B cell (primary cell): ENCODE measurements at places on chromosomes 6 and 20.

DNA sequence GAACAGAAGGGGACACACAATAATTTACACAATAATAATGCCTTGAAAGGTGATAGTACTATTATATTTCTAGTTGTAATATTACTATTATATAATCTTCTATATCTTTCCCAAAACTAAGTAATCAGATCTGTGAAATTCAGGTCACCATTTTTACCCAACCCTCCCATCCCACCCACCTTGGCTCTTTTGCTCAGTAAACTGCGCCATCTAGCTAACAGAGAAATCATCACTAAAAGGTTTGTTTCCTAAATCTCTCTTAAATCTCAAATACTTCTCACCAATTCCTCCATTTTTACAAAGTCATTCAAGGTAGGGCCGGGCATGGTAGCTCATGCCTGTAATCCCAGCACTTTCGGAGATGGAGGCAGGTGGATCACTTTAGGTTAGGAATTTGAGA lies 83.4 kb downstream of the CDK19 start:
- DNase-seq, result no peak

- DNase-seq, result no peak
These were observed 2.5 kb downstream of the PHACTR1 start for GRCh38 chr6:12719017-12719416.

- peak; percentile 74 for DNase-seq
These were observed 1.8 kb upstream of the KCNQ5 start for GRCh38 chr6:72619883-72620696.

DNA sequence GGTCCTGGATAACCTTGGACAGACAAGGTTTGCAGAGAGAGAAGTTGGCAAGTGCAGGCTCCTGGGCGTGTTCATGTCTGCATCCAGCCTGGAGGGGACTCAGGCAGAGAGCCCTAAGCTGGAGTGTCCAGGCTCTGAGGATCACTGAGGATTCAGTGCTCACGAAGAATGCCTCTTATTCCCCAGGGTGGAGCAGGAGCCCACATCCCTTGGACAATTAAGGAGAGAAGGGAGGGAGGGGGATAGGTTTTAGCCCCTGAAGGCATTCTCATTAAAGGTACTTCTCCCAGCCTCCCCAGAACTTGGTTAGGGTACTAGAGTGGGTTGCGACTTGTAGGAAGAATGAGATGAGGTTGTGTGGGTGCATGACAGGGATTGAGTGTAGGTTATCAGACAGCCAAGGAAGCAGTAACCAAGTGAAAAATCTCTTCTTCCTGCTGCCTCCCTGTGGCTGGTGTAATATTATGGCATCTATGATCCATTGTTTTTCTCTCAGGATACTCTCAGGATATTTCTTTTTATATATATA lies 680 bp downstream of the HLA-DPB1 start:
- DNase-seq, result no peak

DNA sequence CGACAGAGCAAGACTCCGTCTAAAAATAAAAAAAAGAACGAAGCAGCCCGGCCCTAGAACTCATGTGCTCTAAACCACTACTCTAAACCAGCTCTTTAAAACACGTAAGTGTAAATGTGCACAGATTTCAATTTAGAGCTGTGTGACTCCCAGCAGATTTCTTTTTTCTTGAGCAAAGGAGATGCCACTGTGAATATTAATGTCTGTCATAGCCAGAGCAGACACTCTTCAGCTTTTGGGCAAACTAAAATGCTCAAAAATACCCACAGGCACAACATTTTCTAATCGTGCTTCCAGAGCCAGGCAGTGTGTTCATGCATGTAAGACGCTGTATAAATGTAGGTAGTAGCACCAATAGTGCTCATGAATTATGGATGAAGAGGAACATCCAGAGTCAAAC lies 218.9 kb upstream of the PLCB4 start:
- DNase-seq, result no peak

DNA sequence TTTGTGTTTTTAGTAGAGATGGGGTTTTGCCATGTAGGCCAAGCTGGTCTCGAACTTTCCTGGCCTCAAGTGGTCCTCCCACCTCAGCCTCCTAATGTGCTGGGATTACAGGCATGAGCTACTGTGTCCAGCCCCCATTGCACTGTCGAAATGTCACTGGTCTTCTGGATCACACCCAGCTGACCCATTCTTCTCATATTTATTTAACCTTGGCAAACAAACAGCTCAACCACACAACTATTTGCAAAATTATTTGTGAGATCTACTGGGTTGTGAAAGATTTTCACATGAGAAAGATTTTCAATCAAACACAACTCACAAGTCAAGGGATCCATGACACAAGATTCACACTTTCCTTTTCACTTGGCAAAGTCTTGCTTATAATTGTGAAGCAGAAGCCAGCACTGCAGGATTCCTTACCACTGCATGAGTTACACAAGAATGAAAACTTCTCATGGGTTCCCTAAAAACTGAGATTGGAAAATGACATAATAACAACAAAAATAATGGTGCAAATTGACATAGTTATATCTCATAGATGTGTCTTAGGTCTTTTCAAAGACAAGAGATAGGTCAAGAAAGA lies 2.0 kb upstream of the CST9L start:
- DNase-seq, result no peak

GRCh38 chr6:163123098-163123497 lies 291.4 kb upstream of the QKI start:
- DNase-seq, result no peak

DNA sequence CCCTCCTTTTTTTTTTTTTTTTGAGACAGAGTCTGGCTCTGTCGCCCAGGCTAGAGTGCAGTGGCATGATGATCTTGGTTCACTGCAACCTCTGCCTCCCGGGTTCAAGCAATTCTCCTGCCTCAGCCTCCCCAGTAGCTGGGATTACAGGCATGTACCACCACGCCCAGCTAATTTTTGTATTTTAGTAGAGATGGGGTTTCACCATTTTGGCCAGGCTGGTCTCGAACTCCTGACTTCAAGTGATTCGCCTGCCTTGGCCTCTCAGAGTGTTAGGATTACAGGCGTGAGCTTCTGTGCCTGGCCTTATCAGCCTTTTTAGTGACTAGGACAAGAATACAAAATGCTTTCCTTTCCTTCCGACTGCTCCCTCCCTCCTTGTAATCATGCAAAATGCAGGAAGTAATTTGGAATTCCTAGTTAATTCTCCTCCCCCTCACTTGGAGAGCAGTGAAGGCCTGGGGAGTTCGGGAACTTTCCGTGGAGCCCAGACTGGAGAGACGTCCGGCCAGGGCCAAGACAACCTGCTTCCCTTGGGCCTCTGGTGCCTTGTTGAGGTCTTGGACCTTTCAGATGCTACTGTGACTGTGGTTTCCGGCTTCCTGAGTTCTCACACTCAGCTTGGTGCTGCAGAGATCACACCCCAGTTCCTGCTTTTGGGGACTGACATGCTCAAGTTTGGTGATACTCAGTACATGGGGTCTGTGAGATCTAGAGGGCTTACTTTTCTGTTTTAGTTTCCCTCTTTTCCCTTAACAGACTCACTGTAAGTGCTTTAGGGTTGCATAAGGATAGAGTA lies 3.9 kb upstream of the PHF20 start:
- DNase-seq, result peak; percentile 87

GRCh38 chr6:134830194-134830593 lies 119.7 kb downstream of the ALDH8A1 start:
- no peak for DNase-seq

DNA sequence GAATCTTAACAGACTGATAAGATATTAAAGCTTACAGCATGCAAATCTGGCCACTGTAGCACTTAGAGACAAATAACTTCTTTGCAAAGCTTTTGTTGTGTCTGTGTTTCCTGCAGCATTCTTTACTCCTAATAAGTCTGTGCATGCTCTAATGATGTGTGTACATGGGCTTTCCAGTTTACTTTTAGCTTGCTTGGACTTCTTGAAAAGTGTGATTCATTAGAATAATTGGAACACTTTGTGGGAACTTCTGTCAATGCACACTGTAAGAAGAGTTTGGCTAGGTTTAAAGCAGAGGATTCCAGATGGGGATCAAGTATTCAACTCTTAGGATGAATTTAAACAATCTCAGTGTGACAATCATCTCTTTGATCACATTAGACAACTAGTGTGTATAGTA lies 22.1 kb upstream of the TINAG start:
- DNase-seq, result no peak

GRCh38 chr6:160420969-160421556 lies 72.9 kb downstream of the SLC22A3 start:
- no peak for DNase-seq

DNA sequence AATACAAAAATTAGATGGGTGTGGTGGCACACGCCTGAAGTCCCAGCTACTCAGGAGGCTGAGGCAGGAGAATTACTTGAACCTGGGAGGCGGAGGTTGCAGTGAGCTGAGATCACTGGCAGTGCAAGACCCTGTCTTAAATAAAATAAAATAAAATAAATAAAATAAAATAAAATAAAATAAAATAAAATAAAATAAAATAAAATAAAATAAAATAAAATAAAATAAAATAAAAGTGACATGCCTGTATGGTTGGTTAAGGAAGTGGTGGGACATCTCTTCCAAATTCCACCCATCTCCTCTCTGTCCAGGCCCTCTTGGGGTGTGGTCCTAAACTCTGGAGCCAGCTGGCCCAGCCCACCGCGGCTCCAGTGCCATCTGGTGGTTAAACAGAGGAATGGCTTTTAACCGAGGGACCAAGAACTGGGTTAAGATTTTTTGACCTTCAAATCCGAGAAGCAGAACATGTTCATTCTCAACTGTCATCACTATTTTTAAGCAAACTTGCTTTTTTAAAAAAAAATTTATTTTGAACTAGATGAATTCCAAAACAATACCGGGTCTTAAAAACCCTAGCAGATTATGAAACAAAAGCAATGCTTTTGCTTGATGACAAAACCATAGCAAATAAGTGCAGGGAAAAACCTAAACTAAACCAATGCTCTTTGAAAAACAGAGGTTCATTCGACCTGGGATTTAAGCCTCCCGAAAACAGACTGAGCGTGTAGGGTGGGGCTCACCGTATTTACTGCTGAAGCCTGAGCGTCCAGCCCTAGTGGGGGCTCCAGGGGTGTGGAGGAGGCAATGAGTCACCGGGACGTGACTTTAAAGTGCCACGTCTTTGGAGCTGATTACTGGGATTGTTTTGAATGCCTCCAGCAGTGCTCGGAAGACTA lies 68.8 kb downstream of the CDC5L start:
- peak; percentile 55 for DNase-seq

DNA sequence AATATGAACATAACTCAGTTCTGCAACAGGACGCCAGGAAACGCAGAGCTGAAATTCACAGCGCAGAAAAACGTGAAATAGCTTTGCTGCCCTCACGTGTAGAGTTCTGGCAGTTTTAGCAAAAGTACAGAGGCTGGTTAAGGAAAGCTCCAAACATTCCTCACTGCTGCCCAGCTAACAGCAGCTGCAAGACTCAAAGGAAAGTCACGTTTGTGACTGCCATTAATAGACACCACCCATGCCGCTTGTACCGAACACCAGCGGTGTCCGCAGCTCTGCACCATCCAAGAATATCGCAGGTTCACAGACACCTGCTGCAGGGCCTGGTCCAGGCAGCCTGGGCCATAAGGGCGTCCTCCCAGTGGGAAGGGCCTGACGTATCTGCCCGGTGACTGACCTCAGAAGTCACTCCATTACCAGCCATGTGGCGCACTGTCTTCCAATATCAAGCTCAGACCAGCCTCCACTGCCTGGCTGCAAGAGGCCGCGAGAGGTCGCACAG lies 61.4 kb downstream of the WDR27 start:
- no peak for DNase-seq

GRCh38 chr6:155324993-155325392 lies 10.7 kb upstream of the TFB1M start:
- no peak for DNase-seq

DNA sequence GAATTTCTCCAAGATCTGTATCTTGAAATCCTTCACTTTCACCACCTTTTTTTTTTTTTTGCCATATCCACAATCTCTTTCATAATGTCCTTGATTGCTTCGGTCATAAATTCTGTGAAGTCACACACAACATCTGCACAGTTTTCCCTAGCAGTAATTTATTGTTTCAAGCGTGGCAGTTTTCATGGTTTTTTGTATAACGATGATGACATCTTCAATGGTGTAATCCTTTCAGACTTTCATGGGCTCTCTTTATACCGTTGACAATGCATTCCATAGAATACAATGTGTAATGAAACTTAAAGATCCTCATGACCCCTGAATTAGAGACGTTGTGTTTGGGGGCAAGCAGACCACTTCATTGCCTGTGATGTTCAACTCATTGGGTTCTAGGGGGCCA lies 693.1 kb downstream of the PTPRT start:
- DNase-seq, result no peak

DNA sequence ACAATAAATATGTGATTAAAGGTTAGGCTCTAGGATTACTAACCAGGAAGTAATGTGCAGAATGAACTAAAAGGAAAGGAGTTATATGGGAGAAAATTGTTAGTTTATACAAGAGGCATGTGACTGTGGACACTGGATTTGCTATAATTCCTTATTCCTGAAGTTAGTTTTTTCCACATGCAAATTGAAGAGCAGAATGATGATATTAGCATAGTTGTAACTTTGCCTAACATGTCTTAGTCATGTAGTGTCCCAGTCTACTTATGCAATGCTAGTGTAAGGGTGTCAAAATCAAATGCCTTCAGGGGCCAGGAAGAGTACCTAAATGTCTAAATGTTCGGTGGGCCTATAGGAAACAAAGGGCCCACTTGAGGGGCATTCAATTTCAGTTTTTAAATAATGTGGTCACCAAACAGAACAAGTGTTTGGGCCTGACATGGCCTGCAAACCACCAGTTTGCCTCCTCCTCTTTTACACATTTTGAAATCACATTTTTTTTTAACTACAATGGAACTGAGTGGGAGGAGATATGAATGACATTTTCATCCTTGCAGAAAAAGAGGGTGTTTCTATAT lies 28.0 kb upstream of the CEP85L start:
- DNase-seq, result no peak

- no peak for DNase-seq
These were observed 150.3 kb upstream of the PREP start for GRCh38 chr6:105553171-105553570.

- no peak for DNase-seq
These were observed 339.1 kb downstream of the UTRN start for GRCh38 chr6:144624246-144624645.

DNA sequence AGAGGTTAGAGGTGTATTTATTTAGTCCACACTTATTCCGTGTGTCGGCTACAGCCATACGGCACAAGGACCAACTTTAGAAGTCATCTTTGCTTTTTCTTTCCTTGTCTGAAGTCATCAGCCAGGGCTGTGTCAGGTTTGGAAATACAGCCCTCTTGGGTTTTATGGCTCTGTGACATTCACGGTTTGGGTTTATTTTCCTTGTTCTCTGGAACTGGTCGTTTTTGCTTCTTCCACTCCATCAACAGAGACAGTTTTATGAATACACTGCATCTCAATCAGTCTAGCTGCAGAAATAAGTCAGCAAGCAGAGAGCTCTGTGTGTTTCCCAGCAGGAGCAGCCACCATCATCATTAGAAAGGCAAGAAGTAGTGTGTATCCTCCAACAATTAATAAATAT lies 132.5 kb downstream of the TBC1D7 start:
- DNase-seq, result no peak

- no peak for DNase-seq
These were observed 125.1 kb upstream of the HS3ST5 start for GRCh38 chr6:114467931-114468330.

DNA sequence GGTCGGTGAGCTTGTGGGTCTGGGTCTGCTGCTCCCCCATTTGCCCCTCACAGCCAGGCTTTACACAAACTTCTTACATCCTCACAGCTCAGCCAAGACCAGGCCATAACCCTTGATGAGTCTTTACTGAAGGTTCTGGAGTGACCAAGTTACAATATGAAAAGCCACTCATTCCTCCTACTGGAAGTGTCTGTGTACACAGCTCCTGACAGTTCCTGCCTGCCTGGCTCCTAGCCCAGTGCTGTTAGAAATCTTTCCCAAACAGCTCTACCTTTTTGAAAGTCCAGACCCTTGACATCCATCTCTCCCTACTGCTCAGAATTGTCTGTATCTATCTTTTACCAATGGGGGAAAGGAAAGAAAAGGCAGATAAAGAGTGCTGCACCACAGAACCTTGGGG lies 106.9 kb downstream of the PAX1 start:
- DNase-seq, result no peak
